COR-L47 (cell line): ENCODE measurements at places on chromosomes 6 and 20.
A peak's percentile ranks its signal among the peaks of the same experiment; 100 is the strongest.

DNA sequence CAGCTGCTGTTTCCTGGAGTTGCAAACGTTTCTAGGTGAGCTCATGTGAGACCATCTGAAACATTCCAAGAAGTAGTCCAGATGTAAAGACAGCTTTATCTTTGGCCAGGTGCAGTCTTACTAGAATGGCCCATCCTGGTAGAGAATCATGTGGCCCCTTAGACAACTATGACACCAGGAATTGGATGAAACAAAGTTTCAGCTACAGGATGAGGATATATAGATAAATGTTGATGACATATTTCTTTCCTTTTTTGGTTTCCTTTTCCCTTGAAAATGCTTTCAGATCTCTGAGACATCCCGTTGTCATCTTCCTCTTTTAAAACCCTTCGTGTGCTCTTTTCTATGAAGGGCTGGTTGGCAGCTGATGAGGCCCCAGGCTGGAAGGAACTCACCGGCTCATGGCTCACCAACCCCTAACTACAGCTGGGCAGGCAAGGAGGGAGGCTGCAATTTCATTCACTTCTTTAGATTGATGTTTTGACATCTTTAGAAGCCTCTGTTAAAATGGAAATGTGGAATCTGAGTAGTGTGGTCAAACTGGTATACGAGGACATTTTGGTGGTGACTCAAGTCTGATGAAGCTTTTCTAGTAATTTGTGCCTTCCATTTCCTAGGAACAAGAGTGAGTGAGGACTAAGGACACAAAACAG is 167.9 kb upstream of the TNFAIP3 start:
- DNase-seq: no peak

GRCh38 chr6:18978337-18979128 is 591.4 kb downstream of the RNF144B start:
- peak; percentile 75 for DNase-seq

DNA sequence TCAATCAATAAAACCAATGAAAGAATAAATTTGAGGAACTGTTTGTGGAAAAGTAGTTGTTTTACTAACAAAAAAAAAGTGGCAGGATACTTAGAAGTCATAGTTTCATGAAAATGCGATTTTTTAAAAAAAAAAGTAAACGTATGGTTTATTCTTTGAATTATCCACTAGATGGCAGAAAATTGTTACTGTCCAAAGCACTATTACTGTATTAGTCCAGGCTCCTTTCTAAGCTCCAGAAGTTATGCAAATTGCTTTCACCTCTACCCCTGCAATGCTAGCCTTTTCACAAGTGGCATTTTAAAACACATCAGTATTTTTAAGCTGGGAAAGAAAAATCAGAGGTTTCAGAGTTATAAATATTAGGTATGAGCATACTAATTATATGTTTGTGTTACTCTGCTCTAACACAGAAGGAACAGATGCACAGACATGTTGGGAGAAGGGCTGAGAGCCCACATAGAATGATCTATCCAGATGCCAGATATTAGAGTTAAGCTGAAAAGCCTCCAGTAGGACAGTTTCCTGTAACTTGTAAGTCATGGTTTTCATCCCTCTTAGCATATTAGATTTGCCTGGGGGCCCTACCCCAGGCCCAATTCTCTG is 63.9 kb downstream of the FHL5 start:
- DNase-seq: peak; percentile 46

DNA sequence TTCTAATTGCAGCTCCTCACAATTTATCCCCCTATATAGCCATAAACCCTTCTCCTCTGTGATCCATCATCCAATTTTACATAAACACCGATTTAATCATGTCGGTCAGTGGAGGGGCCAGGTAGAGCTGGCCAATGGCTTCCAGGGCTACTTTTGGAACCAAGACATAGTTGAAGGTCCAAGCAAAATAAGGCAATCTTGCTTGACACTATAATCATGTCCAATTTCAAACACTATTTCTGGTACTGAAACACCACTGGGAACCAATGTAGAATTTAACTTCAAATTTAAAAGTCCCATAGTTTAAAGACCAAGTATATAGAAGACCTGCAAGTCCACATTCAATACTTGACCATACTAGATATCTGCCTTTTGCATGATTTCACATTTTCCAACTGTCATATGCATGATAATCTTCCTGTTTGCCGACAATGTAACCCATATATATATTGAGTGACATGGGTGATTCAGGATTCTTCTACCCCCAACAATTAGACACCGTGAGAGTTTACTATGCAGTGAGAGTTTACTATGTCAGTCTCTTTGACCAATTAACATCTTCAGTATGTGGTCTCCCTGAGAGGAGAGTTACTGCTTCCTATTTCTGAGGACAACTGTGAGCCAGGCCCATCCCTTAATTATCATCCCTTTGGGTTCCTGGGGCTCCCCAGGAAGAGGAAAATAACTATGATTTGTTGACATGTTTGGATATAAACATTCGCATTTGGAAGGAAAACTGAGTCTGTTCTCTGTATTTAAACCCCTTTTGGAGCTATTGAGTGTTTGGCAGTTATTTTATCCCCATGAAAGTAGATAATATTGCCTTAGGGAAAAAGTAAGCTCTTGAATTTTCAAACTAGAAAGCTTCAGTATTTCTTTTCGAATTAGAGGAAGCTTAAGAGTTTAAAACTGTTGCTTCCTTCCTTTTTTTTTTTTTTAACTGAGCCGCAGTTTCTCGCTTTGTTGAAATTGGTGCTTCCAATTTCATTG is 31.8 kb downstream of the SAMD3 start:
- no peak for DNase-seq

DNA sequence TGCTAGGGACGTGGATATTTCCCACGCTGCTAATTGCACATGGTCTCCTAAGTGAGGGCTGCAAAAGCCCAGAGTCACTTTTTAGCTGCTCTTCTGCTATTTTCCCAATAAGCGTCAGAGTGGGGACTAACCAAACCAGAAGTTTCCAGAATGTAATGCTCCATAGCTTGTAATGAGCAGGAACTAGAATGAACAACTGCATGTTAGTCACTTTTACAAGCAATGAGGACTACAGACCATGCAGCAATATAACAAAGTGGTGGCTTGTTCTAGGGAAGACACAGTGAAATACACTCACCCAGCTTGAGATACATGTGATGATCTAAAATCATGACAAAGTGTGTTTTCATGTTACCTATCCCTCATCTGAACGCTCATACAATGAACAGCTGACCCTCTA is 314.1 kb upstream of the SGK1 start:
- no peak for DNase-seq

GRCh38 chr6:89984926-89985750 is 90.9 kb downstream of the GJA10 start:
- no peak for DNase-seq

- DNase-seq: no peak
Measured at GRCh38 chr6:159908979-159909378, 18.2 kb downstream of the MAS1 start.

DNA sequence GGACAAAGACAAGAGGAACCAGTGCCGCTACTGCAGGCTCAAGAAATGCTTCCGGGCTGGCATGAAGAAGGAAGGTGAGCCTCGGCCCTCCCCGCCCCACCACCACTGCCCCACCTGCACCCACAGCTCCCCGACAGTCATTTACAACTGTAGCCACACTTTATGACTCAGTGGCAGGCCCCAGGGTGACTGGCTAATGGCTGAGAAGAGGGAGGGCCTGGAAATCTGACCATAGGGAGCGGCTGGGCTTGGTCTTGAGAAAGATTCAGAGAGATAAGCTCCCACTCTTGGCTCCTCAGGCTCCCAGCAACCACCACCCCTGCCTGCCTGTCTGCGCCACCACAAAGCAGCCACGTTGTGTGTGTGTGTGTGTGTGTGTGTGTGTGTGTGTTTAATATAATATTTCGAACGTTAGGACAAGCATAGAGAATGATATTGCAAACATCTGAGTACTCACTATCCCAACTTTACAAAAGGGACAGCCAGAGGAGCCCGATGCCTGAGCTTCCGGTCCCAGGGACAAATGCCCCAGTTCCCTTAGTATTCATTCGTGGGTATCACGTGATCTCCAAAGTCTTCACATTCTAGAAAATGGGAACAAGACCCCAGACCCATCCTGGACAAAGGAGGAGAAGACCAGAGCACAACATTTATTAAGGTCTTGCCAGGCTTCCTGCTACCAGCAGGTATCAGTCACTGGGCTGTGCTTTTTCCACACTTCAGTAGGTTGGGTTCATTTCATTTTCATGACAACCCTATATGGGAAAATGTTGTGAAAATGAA is 52.1 kb downstream of the HNF4A start:
- no peak for DNase-seq

DNA sequence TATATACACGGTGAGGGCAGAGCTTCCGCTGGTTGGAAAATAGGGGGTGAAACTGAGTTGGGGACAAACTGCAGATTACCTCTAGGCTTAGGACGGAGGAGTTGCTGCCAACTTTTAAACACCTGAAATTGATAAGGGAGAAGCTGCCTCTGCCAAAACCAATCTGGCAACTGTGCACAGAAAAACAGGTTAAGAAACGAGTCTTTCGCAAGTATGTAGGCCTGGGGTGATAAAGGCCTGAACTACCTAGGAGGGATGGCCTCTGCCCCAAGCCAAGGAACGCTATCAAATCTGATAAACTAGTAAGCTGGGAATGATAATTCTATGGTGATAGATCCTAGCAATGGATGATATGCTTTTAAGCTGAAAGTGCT is 149.9 kb upstream of the QKI start:
- DNase-seq: no peak

DNA sequence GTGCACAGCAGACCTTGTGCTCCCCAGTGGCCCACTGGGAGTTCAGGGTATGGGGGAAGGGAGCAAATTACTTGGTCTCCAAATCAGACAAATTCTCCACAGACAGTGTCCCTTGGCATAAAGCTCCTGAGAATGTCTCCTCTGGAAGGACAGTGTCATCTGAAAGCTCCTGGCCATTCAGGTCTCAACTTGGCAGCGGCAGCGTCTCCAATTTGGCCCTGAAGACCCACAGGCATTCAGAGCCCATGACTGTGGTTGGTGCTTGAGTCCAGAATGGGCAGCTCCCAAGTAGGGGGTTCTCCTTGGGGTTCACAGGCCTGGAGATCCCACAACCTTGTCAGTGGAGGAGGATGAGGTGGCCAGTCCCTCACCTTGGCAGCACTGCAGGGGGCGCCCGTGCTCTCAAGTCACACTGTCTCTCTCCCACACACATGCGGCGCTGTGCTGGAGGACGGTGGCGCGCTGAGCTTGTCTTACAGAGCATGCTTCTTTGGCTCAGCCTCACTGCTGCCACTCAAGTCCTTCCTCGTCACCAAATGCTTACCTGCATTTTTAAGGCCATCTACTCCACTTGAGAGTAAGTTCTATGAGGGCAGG is 20.7 kb downstream of the DYNLRB1 start:
- DNase-seq: no peak

DNA sequence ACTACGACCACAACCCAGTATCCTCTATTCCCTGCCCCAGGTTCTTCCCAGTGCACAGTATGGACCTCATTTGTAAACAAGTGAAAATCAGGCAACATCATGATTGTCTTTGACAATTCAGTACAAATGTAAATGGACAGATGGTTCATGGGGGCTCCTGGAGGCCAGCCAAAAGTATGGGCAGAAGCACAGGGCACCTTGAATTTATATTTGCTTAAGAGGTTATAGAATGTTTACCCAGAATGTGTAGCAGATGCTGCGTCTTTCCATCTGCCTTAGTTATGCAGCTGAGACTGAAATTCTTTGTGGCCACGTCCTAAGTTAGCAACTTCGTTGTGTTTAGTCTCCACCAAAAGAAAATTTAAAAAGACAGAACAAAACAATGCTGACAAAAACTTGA is 559.6 kb upstream of the NRSN1 start:
- DNase-seq: peak; percentile 39

GRCh38 chr6:13251242-13251641 is 77.1 kb downstream of the TBC1D7 start:
- no peak for DNase-seq

DNA sequence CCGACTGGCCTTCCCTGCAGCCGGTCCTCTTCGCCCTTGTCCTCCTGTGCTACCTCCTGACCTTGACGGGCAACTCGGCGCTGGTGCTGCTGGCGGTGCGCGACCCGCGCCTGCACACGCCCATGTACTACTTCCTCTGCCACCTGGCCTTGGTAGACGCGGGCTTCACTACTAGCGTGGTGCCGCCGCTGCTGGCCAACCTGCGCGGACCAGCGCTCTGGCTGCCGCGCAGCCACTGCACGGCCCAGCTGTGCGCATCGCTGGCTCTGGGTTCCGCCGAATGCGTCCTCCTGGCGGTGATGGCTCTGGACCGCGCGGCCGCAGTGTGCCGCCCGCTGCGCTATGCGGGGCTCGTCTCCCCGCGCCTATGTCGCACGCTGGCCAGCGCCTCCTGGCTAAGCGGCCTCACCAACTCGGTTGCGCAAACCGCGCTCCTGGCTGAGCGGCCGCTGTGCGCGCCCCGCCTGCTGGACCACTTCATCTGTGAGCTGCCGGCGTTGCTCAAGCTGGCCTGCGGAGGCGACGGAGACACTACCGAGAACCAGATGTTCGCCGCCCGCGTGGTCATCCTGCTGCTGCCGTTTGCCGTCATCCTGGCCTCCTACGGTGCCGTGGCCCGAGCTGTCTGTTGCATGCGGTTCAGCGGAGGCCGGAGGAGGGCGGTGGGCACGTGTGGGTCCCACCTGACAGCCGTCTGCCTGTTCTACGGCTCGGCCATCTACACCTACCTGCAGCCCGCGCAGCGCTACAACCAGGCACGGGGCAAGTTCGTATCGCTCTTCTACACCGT is 6.1 kb downstream of the UBD start:
- DNase-seq: no peak

DNA sequence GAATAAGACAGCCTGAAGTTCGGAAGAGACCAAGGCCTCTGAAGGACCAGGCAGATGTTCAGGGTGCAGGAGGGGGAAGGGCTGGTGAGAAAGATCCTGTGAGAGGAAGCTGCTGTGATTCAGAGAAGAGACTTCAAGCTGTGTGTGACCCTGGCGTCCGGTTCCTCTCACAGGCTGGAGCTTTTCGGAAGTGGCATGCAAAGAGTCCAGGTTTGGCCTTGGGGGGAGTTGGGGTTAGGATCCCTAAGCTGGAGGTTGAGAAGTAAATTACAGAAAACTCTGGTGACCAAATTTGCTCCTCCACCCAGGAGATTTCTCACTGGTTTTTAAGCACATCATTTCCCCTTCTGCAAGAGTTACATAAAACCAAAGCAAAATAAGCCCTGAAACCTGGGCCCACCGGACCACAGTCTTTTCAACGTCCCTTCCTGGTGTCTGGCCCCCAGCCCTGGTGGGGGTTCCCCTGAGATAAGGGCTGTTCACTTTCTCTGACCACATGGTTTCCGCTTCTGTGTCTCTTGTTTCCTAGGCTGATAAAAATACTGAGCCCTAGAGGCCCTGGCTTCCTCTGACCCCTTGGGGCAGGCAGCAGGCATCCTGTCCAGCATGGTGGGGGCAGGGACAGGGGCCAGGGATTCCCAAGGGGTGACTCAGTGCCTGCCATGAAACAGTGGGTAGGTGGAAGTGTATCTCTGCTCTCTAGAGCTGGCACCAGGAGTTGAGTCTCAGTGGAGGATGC is 12.0 kb upstream of the LTA start:
- DNase-seq: no peak
